ENCODE measurements at places on chromosomes 2 and 18.

DNA sequence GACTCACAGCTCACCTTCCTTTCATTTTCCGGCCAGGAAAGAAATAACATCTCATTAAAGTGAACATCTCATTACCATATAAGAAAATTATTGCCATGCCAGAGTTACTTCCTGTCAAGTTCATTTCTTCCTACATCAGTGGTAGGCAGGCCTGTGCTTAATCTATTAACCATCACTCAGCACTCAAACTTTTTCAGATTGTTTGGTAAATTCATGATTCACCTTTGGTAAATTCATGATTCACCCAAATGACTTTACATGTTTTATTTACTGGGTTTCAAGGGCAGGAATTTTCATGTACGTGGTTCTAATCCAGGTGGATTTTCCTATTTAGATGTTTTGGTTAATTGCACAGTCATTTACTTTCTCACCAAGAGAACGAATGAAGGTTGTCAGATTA, 116.5 kb downstream of the CSRNP3 start:
- DNase-seq, result no peak

DNA sequence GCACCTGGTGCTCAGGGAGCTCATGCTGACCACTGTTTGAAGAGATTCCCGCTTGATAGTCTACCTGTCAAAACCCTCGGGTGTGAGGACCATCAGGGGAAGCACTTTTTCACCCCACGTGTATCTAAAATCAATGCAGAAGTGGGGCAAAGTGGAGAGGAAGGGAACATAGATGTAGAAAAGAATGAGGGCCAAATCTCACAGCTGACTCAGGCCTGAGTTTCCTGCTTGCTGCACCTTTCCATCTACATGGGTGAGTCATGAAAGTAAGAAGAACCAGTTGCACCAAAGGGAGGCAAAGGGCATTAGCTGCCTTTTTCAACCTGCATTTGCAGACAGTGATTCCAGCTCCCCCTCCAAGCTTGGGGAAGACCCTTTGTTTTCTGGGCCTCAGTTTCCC, 100.2 kb upstream of the MYCN start:
- no peak for DNase-seq

GRCh38 chr18:35345460-35345921, 1.3 kb upstream of the ZNF24 start:
- no peak for DNase-seq

GRCh38 chr2:129396980-129397599, 582.4 kb upstream of the RAB6C start:
- no peak for DNase-seq

DNA sequence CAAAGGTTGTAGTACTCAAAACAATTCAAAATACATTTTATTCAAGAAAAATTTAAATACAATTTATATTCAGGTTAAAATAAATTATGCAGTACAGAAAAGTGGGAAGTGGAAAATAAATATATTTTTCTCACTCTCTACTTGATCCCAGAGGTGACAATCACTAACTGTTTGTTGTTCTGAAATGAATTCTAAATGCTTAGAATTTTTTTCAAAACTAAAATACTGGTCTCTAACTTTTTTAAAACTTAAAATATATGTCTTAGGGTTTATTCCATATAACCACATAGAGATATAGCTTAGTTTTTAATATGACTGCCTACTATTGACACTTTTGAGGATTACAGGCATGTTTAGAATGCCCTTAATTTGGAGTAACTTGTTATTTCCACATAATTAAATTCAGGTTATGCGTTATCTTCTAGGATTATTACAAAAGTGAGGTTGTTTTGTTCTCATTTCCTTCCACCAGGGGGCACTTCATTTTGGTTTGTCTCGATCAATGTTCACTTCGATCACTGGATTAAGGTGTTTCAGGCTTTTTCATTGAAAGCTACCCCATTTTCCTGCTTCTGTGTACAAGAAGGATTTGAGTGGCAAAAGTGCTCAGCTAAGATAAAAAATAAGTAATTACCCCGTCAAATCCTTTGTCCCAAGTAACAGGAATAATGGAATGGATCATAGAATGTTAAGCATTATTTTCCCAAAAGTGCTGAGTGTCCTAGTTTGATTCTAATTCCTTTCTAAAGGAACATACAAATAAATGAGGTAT, 27.1 kb upstream of the TFPI start:
- no peak for DNase-seq

DNA sequence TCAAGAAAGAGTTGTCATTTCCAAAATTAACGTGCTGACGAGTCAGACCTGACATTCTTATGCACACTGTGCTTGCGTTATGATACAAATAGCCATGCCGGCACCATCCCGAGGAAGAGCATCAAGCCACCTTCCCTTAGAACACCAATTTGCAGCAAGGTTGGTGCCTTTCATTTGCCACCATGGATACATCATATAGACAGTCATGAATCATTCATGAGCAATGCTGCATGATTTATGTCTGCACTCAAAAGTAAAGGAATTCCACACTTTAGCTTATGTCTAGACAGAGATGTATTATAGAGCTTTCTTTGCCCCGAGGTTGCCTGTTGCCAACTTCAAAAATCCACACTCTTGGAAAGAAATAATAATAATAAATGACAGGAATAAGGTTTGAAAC, 166.9 kb downstream of the VWC2L start:
- DNase-seq, result no peak

GRCh38 chr18:22778996-22779395, 154.1 kb upstream of the RBBP8 start:
- no peak for DNase-seq

GRCh38 chr2:161998857-161999256, 75.2 kb downstream of the DPP4 start:
- DNase-seq, result no peak
